ENCODE measurements at places on chromosomes 3 and 15. TPM values are rescaled to one million over a fixed set of nuclear protein-coding genes. Genes with fewer than 3 reads are reported as not detected.

Gene NEO1
- total RNA-seq = 37.1 TPM

DNA sequence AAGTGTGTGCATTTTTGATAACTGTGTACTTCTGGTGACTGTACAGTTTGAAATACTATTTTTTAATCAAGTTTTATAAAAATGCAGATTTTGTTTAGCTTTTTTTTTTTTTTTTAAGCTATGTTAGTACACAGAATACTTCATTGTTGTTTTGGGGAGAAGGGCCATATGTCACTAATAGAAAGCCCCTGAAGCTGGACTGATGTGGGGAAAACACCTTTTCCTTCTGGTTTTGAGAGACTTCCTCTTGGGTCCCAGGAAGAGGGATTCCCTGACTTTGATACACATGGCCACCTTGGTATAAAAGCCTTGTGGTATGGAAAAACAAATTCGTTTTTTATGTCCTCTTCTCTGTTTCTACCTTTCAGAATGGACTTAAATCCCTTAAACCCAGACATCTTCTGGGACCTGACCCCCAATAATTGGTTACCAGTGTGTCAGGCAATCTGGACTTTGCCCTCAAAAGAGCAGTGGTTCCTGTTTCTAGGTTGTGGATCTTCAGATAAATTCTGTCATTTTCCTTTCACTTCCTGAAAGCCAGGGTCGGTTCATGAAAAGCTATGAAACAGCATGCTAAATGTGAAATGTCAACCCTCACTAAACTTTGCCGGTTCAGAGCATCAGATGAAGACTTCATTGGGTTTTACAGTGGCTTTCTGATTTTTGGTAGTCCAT, 31.1 kb upstream of the BLOC1S6 start:
- no peak overlapping the region for H3K4me3 ChIP-seq
- H3K27ac ChIP-seq = no peak overlapping the region
- no peaks in the 10 kb centered on the region for H3K36me3 ChIP-seq
- no peaks in the 10 kb centered on the region for H3K4me1 ChIP-seq

DNA sequence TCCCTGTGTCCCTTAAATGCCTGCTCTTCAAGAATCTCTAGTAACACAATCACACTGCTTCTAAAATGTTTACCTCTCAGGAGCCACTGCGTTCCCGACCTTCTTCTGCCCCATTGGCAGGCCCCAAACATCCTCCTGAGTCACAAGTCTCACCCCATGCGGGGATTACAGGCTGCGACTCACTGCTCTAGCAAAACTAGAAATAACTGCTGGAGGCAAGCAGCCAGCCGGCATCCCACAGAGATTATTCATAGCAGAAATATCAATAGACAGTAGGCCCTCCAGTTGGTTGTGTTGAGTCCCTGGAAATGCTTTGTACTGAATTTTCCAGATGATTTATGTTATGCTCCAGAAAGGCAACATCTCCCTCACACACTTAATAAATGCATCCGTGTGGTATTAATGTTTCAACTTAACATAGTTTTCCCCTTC, 64.8 kb downstream of the RFTN1 start:
- H3K4me3 ChIP-seq = no peak overlapping the region
- H3K27me3 ChIP-seq = no peaks in the 10 kb centered on the region
- DNase-seq = no peak
- no peak overlapping the region for H3K27ac ChIP-seq

DNA sequence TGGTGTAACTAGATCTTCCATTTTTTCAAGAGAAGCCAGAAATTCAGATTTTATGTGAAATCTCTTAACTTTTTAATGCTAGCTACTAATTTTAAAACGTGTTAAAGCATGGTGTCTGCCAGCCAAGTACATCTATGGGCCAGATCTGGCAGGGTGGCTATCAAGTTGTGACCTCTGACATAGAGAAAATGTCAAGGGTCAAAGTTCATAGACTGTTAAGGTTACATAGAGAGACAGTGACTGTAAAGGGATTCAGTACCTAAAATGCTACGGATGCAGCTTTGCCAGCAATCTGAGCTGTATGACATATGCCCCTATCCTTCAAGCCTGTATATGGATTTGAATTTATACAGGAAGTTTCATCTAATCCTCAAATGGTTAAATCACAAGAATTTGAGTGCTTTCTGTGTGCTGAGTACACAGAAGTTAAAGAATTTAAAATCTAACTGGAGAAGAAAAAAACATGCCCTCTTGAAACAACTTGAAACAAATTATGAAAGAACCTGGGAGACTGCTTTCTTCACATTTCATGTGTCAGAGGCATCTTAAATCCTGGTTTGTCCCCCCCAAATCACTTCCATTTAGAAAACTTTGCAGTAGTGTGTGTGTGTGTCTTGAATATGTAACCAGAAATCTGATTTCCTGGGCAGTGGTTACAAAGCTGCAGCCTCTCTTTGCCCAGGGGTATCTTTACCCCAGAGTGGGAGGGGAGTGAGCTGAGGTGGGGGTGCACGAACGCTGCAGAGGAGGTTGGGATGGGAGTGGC, 895 bp upstream of the ARHGAP31 start:
- H3K4me1 ChIP-seq = peaks cover 34% of the 10 kb centered on the region
- H3K27ac ChIP-seq = no peak overlapping the region
- H3K4me3 ChIP-seq = peak overlapping the region; percentile 81
- H3K27me3 ChIP-seq = peaks cover 13% of the 10 kb centered on the region
- peak; percentile 40 for DNase-seq

- H3K36me3 ChIP-seq = no peaks in the 10 kb centered on the region
- no peak for DNase-seq
- H3K4me3 ChIP-seq = no peak overlapping the region
- H3K27ac ChIP-seq = no peak overlapping the region
- H3K27me3 ChIP-seq = peaks cover 30% of the 10 kb centered on the region
- H3K4me1 ChIP-seq = peaks cover 5% of the 10 kb centered on the region
These were observed 2.7 kb downstream of the CD47 start for GRCh38 chr3:108088146-108088545.

Gene BAHD1
- 49.1 TPM for total RNA-seq

Gene SFMBT1
- 20.9 TPM for total RNA-seq

- peak overlapping the region; percentile 65 for H3K27ac ChIP-seq
- peaks cover 18% of the 10 kb centered on the region for H3K4me1 ChIP-seq
- DNase-seq = no peak
- H3K4me3 ChIP-seq = no peak overlapping the region
- H3K36me3 ChIP-seq = no peaks in the 10 kb centered on the region
- no peaks in the 10 kb centered on the region for H3K27me3 ChIP-seq
These were observed 14.0 kb downstream of the PLXNA1 start for GRCh38 chr3:126996905-126997304.

GRCh38 chr15:99167640-99168039, 62.8 kb downstream of the SYNM start:
- H3K4me1 ChIP-seq = no peaks in the 10 kb centered on the region
- no peak for DNase-seq

Gene CHRNA3
- total RNA-seq = 4.4 TPM

DNA sequence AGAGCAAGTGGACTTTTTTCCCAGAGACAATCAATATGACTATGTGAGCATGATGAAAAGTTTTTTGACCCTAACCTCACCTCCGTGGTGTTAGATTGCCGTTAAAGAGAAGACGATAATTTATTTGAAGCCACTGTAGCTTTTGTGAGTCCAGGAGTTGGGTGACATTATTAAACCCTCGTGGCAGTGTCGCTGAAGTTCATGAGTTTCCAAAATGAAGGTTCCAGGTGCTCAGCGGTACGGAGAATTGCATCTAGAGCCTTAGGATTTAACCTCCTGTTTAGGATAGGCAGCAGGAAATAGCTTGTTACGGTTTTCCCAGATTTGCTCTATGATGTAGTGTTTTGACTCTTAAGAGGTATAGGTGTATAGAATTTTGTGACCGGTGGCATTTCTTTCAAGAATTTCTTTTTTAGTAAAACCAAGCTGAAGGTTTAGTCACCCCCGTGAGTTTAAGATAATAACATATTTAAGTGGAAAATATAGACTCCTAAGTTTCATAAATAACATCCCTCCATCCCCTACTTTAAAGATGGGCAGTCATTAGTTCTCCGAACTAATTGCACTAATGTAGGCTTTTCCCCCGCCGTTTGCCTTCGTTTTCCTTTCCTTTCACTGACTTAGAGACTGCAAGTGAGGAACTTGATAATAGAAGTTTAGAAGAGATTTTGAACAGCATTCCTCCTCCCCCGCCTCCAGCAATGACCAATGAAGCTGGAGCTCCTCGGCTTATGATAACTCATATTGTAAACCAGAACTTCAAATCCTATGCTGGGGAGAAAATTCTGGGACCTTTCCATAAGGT, 2.0 kb downstream of the SMC4 start:
- peak overlapping the region; percentile 67 for H3K27ac ChIP-seq
- DNase-seq = no peak
- peak overlapping the region; percentile 99 for H3K4me3 ChIP-seq
- peaks cover 25% of the 10 kb centered on the region for H3K36me3 ChIP-seq
- H3K4me1 ChIP-seq = peaks cover 36% of the 10 kb centered on the region

- no peak overlapping the region for H3K4me3 ChIP-seq
- DNase-seq = no peak
- no peaks in the 10 kb centered on the region for H3K27me3 ChIP-seq
- H3K27ac ChIP-seq = no peak overlapping the region
These were observed 155.4 kb downstream of the PDZRN3 start for GRCh38 chr3:73469331-73469730.

GRCh38 chr3:65999606-66000005, 39.1 kb downstream of the MAGI1 start:
- no peaks in the 10 kb centered on the region for H3K27me3 ChIP-seq
- H3K4me3 ChIP-seq = no peak overlapping the region
- peak overlapping the region; percentile 83 for H3K27ac ChIP-seq
- DNase-seq = no peak

DNA sequence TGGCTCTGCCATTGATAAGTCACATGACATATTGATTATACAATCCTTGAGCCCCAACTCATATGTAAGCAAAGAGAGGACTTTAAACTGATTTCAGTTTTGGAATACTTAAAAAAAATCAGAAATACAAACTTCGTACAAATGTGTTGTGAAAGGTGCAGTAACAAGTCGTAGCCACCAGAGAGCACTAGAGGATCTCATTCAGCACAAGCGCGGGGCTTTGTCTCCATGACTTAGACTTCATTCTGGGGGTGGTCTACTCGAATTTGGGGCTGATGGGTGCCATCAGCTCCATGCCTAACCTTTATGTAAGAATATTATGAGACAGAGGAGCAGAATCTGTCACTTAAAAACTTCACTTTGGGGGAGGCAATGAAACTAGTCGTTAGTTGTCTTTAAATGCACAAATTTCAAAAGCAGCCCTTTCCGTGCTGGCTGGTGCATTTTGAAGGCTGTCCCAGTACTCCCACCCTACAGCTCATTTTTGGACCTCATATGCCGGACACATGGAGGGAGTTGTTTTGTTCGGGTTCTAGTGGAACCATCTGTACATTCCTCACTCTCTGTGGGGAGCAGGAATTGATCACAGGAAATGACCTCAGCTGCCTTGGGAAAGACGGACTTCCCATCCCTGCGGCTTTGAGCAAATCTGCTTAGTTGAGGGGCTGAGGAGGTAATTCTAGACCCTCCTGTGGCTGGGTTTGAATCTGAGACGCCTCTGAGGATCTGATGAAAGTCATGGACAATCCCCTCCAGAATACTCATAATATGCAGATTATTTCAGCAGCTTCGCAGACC, 27.5 kb upstream of the MASP1 start:
- peak; percentile 50 for DNase-seq
- H3K4me1 ChIP-seq = peaks cover 27% of the 10 kb centered on the region

GRCh38 chr15:57554063-57554811, 37.5 kb upstream of the MYZAP start:
- H3K4me1 ChIP-seq = peaks cover 33% of the 10 kb centered on the region
- peaks cover 24% of the 10 kb centered on the region for H3K36me3 ChIP-seq
- no peaks in the 10 kb centered on the region for H3K27me3 ChIP-seq
- H3K4me3 ChIP-seq = no peak overlapping the region
- DNase-seq = no peak

- no peaks in the 10 kb centered on the region for H3K27me3 ChIP-seq
- peak within 1 kb of the TSS; percentile 98 for H3K27ac ChIP-seq
- H3K36me3 ChIP-seq = peaks cover 22% of the 10 kb centered on the region
- DNase-seq = peak; percentile 88
These were observed at the start of gene MIX23 for GRCh38 chr3:122382888-122383666. Gene MIX23 (minus strand): TSS chr3:122383231. CDS start chr3:122383224, 7 bp downstream.

- H3K36me3 ChIP-seq = no peaks in the 10 kb centered on the region
- no peaks in the 10 kb centered on the region for H3K4me1 ChIP-seq
- H3K4me3 ChIP-seq = no peak overlapping the region
- no peaks in the 10 kb centered on the region for H3K27me3 ChIP-seq
- no peak for DNase-seq
These were observed 48.5 kb downstream of the HACD2 start for GRCh38 chr3:123536153-123536895.

GRCh38 chr3:66376568-66376967, 124.3 kb downstream of the LRIG1 start:
- no peak overlapping the region for H3K27ac ChIP-seq
- H3K4me3 ChIP-seq = no peak overlapping the region
- no peak for DNase-seq

GRCh38 chr15:50145451-50145872, 26.4 kb upstream of the ATP8B4 start:
- no peak for DNase-seq
- no peaks in the 10 kb centered on the region for H3K36me3 ChIP-seq
- no peak overlapping the region for H3K4me3 ChIP-seq
- peaks cover 4% of the 10 kb centered on the region for H3K4me1 ChIP-seq
- no peak overlapping the region for H3K27ac ChIP-seq

Gene TOP2B
- total RNA-seq = 160 TPM

Gene LYZL4
- not detected for total RNA-seq

DNA sequence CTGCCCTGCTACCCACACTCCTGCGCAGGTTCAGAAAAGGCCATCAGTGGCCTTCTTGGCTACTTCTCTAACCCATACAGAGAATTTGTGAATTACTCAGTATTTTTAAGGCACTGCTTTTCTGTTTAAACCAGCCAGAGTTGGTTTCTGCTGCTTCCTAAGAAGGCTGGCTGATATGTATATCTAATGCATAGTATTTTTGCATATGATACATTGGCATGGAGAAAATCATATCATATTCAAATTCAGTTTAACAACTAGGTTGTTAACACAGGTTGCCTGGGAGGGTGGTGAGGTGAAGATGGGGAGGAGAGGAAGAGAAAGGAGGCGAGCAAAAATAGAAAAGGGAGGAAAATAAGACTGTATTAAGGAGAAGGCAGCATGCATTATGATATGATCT, 132.8 kb upstream of the ADPGK start:
- no peaks in the 10 kb centered on the region for H3K27me3 ChIP-seq
- H3K36me3 ChIP-seq = no peaks in the 10 kb centered on the region
- DNase-seq = no peak
- H3K4me3 ChIP-seq = no peak overlapping the region
- H3K27ac ChIP-seq = no peak overlapping the region
- H3K4me1 ChIP-seq = no peaks in the 10 kb centered on the region

DNA sequence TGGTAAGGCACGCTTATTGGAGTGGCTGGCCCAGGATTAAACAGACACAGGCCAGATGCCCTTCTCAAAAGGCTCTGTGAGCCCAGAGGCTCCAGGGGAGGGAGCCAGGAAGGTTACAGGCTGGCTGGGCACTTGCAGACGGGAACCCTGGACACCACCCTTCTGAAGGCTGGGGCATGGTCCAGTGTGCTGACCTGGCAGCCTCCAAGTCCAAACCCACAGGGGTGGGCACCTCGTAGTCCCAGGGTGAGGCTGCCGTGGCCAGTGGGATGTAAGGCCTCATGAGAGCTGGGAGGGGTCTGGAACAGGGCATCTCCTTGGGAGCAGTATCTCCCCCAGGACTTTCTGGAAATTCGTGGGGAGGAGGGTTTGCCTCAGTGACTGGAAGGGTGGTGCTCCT, 19.6 kb downstream of the EFCC1 start:
- H3K4me1 ChIP-seq = peaks cover 5% of the 10 kb centered on the region
- no peak for DNase-seq
- no peaks in the 10 kb centered on the region for H3K36me3 ChIP-seq
- H3K27ac ChIP-seq = no peak overlapping the region
- no peak overlapping the region for H3K4me3 ChIP-seq

Data from WTC11 (cell line).